Posterior vena cava (tissue), 2 donors: ENCODE measurements at places on chromosomes 1 and 21. TPM values are rescaled to one million over a fixed set of nuclear protein-coding genes. Genes with fewer than 3 reads are reported as not detected.
A peak's percentile ranks its signal among the peaks of the same experiment; 100 is the strongest.

DNA sequence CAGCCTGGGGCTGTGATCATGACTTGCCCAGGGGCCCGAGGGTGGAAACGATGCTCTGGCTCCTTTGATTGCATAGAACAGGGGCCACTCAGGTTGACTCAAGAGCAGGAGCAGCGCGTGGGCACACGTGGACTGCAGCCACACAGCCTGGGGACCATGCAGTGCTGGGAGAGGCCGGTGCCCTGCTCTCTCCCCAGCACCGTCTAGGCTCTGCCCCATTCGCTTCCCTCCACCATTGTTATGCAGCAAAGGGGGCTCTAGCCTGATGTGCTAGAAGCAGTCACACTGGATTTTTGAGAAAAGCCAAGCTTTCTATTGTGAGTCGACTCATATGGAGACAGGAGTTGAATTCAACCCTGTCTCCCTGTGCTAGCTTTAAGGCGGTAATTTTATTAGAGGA lies 8.7 kb downstream of the PINK1 start:
- no peak for DNase-seq

DNA sequence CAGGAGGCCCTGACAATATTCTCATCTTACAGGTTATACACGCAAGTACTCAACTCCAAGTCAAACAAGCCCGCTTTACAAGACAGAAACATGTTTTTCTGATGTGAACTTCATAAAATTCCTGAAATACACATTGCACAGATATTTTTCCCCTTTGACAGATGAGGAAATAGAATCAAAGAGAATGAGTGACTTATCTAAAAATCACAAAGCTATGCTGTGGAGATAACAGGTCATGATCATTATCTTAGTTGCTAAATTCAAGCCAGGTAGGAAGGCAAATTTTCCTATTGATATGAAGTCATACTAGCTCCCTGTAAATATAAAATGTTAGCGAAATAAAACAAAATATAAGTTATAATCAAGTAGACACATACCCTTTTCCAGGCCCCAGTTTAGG lies 18.3 kb downstream of the UBR4 start:
- DNase-seq = no peak

FAM151A gene
- not detected for total RNA-seq

LCK gene
- 1.1 TPM for total RNA-seq

GRCh38 chr1:228143480-228144192 lies 3.6 kb downstream of the GUK1 start:
- peak; percentile 61 for DNase-seq

DNA sequence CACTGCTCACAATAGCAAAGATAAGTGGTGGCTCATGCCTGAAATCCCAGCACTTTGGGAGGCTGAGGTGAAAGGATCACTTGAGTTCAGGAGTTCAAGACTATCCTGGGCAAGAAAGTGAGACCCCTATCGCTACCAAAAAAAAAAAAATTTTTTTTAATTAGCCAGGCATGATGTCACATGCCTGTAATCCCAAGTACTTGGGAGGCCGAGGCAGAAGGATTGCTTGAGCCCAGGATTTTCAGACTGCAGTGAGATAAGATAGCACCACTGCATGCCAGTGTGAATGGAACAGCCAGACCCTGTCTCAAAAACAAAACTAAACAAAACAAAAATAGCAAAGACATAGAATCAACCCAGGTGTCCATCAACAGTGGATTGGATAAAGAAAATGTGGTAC lies 50.6 kb downstream of the HSF2BP start:
- DNase-seq = no peak

MR1 gene
- 13.9 TPM for total RNA-seq

SPATA17 gene
- 0.51 TPM for total RNA-seq
